Left hindlimb (tissue), 1 donor: ENCODE measurements at places on chromosomes 4 and X.

DNA sequence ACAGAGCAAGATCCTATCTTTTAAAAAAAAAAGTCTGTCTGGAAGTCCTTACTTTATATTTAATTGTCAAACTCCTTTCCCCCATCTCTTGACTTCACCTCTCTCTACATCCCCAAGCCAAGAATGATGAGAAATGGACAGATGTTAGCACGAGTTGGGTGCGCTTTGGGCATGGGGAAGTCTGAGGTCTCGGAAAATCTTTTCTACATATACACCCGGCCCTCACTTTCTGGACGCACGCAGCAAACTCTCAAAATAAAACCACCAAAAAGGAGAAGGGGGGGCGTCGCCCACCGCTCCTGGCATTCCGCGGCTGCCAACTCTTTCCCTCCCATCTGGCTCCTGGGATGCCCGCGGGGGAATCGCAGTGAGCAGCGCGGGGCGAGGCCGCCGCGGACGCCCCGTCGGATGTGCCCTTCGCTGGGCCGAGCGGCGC, 756 bp downstream of the IGFBP7 start:
- no peak for DNase-seq

GRCh38 chr4:77701121-77701520, 95.5 kb downstream of the CXCL13 start:
- DNase-seq: no peak

GRCh38 chrX:460116-460515, 73.4 kb upstream of the PPP2R3B start:
- DNase-seq: no peak

- peak; percentile 88 for DNase-seq
Observed at GRCh38 chrX:53433651-53434639, at the start of gene HSD17B10. TSS of gene HSD17B10 (minus strand) at chrX:53434370. CDS start at chrX:53434345, 25 bp downstream.

DNA sequence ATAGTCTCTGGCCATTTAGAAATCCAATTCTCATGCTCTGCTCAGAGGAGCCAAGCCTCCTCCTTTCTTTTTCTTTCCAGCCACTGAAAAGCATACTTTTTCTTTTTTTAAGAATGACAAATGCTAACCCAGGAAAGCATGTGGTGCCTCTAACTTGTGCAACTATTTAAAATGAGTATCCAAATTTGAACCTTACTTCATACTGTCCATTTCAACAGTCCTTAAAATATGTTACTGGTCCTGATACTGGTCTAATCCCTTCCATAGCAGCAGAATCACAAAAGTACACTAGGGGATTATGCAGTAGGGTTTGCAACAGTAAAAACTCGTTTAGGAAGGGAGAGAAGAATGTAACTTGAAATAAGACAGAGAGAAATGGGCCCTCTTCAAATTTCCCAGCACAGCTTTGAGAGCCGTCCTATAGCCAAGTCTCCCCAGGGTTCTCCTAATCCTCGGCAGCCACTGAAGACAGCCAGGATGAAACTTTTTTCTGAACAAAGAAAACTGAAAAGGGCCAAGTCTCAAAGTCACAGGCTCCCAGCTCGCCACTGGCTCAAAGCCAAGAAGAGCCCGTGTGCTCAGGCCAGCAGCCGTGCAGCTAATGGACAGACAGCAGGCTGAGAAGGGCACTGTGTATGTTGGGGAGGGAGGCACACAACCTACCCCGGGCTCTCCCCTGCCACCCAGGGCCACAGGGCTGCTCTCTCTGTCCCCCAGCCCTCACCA, 39.5 kb downstream of the GPC4 start:
- DNase-seq: no peak

GRCh38 chr4:39658756-39659155, 20.1 kb upstream of the SMIM14 start:
- DNase-seq: no peak

GRCh38 chrX:1453395-1453783, 680 bp upstream of the ASMTL start:
- DNase-seq: no peak

DNA sequence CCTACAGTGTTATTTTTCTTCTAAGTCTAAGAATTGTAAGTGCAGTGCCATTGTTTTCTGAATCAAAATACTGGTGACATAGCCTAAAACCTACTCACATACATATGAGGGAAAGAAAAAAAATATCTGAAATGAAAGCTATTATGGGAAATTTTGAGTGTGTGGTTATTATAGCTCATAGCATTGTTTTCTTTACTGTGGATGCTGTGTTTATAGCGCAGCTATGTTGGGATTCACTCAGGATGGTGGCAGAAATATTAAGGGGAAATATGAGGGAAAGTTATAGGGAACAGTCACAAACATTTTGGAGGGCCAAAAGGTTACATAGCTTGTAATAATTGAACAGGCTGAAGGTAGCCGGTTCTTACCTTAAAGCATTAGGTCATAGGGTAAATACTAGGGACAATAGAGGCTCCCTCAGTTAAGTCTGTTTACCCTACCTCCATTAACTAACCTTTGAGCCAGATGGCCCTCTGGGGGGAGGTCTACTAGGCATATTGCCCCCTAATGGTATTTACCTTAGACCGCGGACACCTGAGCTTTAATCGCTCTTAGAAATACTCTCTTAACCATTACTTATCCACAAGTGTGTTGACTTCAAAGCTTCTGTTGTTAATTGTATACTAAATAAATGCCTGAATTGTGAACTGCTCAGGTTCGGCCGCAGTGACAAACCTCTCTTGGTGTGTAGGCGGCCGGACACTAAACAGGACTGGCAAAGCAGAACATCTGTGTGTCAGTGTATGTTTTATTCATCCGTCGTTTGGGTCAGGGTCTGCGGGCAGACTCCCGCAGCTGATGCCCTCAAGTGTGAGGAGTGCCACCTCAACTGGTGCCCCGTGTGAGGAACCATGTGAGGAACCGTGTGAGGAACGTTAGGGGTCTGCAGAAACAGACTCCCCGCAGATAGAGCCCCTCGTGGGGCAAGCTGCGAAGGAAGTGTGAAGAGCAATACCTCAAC, 21.3 kb upstream of the SULT1B1 start:
- DNase-seq: no peak

DNA sequence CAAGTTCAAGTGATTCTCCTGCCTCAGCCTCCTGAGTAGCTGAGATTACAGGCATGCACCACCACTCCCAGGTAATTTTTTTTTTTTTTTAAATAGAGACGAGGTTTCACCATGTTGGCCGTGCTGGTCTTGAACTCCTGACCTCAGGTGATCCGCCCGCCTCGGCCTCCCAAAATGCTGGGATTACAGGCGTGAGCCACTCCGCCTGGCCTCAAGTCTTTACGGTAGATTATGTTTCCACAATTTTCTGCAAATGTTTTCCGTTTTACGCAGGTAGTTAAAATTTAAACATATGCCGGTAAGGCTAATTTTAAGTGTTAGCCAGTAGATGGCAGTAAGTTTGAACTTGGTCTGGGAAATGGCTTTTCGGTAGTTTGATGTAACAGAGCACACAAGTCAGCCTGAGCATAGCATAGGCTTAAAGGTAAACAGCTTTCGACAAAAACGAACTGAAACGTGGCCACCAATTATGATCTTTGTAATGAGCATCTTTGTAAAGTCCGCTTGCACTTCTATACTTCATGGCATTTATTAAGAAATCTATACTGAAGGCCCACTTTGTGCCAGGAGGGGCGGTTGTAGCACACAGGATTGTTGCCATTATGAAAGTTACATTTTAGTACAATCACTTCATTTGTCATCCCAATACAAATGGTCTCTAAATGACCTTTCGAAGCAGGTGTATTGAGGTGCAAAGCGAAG, 31.1 kb downstream of the CCKAR start:
- no peak for DNase-seq

DNA sequence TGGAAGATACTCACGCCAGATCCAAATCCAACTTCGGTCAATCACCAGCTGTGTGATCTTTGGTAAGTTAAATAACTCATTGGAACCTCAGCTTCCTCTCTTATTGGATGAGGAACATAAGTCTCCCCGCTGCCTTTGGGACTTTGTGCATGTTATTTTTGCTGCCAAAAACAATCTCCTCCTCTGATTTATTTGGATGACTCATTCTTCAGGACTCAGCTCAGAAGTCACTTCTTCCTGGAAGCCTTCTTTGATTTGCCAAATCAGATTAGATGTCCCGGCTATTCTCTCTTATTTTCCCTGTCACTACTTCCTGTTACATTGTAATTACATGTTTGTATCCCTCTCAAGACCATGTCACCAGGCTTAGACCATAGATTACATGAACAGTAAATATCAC, 138.0 kb upstream of the BOD1L1 start:
- DNase-seq: no peak

DNA sequence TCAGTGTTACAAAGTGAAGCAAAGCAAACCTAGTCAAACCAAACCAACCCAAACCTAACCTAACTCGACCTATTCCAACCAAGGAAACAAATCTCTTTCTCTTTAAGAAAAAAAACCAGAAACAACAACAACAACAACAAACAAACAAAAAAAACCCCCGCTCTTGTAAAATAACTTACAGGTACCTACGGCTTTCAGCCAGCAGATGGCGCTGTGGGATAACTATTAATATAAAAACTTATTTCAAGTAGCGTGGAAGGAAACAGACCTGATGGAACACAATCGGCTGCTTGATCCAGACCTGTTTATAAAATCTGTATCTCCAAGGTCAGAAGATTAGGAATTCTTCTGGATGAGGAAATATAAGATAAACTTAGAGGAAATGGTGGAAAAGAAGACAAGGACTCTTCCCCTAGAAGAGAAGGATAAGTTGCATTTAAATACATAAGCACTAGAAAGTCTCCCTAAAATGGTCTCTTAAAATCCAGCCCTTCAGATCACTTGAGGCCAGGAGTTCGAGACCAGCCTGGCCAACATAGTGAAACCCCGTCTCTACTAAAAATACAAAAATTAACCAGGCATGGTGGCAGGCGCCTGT, 34.4 kb upstream of the CDKL5 start:
- no peak for DNase-seq

- no peak for DNase-seq
Observed at GRCh38 chrX:154121961-154122360, 22.1 kb upstream of the OPN1LW start.

DNA sequence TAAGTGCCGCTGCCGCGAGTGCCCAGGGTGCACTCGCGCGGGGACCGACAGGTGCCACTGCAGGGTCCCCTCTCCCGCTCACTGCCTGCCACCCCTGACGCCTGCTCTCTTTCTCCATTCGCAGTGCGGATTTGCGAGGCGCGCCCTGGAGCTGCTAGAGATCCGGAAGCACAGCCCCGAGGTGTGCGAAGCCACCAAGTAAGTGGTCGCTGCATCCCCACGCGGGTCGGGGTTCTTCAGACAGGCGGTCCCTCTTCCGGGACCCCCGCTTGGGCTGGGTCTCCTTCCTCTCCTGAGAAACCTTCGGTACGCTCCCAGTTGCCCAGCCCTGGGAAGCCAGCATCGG, 547 bp downstream of the GUCY1A1 start:
- peak; percentile 61 for DNase-seq
